ENCODE measurements at places on chromosomes 6 and 20.

GRCh38 chr6:14059791-14060436 is 57.7 kb upstream of the CD83 start:
- DNase-seq = no peak

DNA sequence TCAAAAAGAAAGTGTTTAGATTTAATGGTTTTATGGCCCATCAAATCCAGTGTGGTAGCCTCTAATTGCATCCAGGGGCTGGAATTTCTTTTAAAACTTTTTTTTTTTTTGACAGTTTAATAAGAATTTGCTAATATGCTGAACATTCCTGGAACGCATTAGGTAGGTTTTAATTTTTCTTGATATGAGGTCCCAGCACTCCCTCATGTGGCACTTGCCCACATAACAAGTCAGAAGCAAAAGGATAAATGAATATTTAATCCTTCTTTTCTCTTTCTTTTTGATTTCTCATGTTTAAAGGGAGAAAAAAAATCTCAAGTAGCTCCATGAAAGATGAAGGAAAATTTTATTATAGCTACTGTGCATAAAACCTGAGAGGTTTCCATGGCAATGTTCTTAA is 13.5 kb downstream of the HAO1 start:
- no peak for DNase-seq

- DNase-seq = peak; percentile 25
Observed at GRCh38 chr6:70954750-70955149, 2.1 kb downstream of the B3GAT2 start.

GRCh38 chr20:444117-444516 is 18.2 kb downstream of the TBC1D20 start:
- no peak for DNase-seq

DNA sequence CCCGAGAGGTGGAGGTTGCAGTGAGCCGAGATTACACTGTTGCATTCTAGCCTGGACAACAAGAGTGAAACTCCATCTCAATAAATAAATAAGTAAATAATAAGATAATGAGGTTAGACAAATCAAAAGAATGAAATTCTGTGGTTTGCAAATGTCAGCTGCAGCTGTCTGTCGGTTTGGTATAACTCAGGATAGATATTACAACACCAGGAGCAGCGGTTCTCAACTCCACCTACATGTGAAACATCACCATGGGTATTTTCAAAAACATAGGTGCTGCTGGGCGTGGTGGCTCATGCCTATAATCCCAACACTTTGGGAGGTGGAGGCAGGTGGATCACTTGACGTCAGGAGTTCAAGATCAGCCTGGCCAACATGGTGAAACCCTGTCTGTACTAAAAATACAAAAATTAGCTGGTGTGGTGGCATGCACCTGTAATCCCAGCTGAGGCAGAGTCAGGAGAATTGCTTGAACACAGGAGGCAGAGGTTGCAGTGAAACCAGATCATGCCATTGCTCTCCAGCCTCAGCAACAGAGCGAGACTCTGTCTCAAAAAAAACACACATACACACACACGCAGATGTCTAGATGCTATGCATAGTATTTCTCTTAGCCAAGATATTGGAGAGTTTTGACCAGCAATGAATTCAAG is 126.1 kb upstream of the LAMP5 start:
- no peak for DNase-seq

- DNase-seq = no peak
Observed at GRCh38 chr6:66508433-66508832, 801.4 kb upstream of the EYS start.

GRCh38 chr6:138647006-138647405 is 126.6 kb upstream of the CCDC28A start:
- no peak for DNase-seq

DNA sequence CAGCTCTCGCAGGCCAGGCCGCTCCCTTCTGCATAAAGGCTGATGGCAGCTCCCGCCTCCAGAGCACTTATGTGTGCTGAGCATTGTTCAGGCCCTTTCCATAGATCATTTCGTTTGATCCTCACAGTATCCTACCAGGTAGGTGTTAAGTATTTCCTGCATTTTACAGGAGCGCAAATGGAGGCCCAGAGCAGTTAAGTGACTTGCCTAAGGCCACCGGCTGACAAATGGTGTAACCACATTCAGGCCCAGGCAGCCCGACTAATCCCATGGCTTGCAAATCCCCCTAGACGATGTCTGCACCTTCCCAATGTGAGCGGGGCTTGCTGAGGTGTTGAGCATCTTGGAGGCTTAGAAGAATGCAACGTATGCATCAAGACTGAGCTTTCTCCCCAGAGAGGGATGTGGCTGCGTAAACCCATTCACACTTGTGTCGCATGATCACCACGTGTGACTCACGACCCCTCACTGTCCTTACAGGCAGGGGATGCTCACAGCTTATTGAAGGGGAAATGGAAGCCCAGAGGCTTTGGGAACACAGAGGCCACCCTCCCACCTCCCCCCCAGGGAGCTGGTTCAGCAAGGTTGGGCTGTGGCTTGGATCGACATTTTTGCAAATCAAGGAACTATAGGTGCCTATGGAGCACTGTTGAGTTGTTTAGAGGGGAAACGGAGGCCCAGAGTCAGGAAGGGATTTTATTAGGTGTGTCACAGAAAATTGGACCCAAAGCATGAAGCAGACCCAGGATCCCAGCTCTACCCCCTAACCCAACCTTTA is 7.0 kb downstream of the BPIFB2 start:
- DNase-seq = no peak

DNA sequence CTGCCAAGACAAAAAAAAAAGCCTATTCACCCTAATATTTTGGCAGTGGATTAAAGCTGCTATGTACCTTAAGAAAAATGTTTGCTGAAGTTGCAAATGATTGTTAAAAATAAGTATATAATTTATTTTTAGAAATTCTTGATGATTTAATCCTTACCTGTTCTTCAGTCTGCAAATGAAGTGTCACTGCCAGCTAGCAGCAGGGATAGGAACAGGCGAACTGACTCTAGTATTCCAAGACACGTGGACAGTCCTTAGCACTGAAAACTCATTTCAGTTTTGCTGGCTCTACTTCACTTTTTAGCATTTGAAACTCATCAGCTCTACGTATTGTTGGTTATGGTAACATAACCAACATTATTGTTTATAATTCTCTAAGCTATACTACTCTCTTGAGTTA is 204.4 kb upstream of the ID4 start:
- no peak for DNase-seq

GRCh38 chr6:107305391-107305790 is 154.0 kb downstream of the PDSS2 start:
- DNase-seq = no peak

DNA sequence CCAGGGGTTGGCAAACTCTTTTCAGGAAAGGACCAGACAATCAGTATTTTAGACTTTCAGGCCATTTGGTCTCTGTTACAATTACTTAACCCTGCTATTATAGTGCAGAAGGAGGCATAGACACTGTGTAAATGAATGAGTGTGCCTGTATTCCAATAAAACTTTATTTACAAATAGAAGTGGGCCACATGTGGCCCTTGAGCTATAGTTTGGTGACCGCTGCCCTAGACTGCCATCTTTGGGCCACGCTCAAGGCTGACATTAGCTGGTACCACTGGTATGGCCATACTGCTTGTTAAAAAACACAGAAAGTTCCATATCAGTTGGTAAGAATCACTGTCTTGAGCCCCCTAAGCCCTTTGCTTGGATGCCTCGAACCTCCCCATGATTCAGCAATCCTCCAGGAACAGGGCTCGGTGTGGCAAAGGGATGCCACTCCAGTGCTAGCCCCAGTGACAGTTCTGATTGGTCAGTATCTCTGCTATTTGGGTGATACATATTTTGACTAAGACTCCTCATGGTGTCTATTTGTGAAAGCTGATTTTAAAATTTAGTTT is 23.3 kb upstream of the SNRNP48 start:
- no peak for DNase-seq

- no peak for DNase-seq
Observed at GRCh38 chr6:43989581-43990146, 137.6 kb downstream of the MRPL14 start.

DNA sequence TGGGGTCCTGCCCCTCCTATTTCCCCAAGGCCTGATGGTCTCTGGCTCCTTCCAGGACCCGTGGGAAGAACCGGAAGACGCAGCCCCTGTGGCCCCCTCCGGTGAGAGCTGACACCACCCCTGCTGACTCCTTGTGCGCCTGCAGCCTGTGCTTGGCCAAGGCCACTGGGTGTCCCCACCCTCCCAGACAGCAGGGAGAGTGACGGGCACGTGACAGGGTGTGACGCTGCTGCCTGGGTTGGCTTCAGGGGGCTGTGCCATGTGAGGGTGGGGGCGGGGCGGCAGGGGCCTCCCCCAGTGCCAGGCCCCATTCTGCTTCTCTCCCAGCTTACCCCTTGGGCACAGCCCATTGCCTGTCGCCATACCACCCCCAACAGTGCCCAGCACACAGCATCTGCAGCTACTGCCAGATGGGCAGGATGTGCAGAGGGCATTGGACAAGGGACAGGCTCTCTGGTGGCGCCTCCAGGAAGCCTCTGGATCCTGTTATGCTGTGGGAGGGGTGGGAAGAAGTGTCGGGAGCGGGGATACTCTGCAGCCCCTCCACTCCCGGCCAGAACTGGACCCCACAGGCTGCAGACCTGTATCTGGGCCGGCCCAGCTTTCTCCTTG is 2.9 kb downstream of the BIRC7 start:
- no peak for DNase-seq

All from WTC11 (cell line).